ENCODE measurements at places on chromosomes 11 and 22.

DNA sequence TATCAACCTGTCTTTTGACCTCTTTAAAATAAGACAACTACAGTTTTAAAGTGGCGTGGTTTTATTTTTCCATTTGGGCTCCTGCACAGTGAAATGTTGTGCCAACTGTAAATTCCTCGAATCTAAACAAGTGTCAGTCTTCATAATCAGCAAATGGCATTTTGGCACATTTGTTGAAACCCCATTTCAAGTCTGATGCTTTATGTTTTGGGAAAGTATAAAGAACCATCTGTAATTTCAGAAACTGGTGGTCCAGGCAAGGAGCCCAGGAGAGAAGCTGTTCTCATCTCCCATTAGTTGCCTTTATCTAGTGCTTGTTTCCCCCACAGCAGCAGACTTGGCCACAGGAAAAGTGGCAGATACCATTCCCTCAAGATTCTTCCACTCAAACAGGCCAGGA is 32.7 kb downstream of the VWA5A start:
- no peak for DNase-seq

GRCh38 chr11:102312667-102313066 is 4.6 kb upstream of the BIRC3 start:
- DNase-seq: peak; percentile 91

DNA sequence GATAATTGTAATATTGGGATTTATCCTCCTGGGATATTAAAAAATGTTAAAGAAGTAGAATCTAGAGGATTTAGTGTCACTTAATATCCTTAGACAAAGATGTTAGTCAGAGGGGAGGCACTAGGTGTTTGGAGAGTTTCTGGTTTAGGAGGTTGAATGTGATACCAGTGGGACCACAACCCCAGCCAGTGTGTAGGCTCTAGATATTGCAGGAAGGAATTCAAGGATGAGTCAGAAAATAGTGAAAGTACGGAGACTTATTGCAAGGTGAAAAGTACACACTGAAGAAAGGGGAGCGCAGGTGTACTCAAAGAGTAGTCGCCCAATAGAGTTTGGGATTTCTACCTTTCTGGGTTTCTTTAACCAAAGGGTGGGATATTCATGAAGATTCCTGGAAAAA is 5.7 kb upstream of the TMEM41B start:
- no peak for DNase-seq

DNA sequence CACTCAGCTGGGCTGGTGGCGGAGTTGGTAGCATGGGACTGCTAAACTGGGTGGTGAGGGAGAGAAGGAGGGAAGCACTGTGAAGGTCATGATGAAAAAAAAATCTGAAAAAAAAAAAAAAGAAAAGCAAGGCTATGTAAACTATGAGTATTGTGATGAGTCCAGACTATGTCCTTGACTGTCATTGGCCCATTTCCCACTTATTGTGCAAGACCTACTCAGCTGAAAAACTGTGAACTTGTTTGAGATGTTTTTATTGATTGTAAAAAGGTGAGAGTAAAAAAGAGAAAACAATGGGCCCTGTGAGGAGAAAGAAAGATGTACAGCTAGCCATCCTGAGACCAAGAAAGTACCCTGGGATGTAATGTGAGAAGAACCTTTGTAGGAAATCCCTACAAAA is 798.4 kb upstream of the TENM4 start:
- DNase-seq: no peak

GRCh38 chr11:8034604-8035190 is 46.3 kb upstream of the TUB start:
- peak; percentile 51 for DNase-seq

DNA sequence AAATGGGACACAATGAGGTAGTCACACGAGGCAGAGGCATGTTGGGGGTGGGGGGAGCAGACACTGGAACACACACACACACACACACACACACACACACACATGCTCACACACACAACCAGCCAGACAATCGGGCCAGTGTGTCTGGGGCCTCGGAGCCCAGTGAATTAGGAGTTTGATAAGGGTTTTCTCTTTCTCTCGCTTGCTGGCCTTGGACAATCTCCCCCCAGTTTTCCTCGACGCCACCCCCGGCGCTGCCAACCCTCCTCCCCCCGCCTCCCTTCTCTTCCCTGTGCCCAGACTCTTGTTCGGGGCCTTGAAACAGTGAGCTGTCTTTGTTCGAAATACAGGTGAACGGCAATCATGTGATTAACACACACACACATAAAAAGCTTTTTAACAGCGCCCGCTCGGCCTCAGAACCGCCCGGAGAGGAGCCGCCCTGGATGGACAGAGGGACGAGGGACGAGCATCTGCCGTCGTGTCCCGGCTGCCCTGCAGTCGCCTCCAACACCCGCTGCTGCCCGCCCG is 1.5 kb upstream of the SOX10 start:
- DNase-seq: no peak

DNA sequence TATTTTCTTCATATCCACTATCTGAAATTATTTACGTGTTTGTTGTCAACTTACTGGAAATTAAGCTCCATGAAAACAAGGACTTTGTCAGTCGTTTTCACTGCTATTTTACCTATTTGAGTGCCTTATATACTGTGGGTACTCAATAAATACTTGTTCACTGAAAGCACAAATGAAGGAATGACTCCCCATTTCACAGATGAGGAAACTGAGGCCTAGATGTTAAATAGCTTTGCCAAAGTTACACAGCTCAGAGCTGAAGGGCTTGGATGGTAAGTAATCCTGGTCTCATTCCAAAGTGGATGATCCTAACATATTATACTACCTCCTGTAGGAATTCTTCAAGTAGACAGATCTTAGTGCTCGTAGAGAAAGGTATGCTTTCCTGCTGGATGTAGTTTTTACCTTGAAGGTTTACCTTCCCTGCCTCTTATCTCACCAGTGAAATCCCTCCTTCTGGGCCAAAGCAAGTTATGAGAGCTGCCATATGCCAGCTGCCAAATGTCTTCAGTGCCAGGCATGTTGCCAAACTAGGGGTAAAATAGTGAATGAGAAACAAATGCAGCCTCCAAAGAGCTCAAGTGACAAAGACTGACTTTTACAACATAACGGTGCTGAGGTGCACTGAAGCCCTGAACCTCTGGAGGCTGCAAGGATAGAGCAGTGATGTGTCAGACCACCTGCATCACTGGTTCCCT is 129.7 kb downstream of the TRIM44 start:
- no peak for DNase-seq

GRCh38 chr11:126743628-126744027 is 256.9 kb downstream of the KIRREL3 start:
- no peak for DNase-seq
